SW 1271 (cell line): ENCODE measurements at places on chromosomes 11 and 22.

DNA sequence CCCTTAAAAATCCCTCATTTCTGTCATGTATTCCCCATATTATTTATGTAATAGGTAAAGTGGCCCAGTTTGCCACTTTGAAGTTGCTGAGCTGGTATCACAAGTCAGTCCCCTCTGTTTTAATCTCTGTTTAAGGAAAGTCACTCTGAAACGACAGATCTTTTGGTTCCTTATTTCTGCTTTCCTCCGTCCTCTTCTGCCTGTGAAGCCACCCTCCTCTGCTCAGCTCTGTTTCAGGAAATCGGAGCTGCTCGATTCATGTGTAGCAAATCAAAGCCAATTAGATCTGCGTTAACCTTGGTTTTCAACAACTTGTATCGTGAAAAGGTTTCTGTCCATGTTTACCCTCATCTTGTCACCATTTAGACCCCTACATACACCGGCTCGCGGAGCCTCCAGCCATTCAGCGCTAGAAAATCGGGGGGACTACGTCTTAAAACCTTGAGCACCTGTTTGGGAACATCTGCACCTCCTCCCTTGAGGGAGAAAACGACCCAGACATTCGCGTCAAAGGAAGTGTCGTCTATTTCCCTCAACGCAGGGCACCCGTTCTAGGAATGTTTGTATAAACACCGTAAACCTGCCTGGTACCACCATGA, 576 bp upstream of the SC5D start:
- DNase-seq = no peak

GRCh38 chr22:44525941-44526778, 28.1 kb upstream of the RTL6 start:
- no peak for DNase-seq

GRCh38 chr22:33848251-33848650, 72.0 kb downstream of the LARGE1 start:
- DNase-seq = no peak

DNA sequence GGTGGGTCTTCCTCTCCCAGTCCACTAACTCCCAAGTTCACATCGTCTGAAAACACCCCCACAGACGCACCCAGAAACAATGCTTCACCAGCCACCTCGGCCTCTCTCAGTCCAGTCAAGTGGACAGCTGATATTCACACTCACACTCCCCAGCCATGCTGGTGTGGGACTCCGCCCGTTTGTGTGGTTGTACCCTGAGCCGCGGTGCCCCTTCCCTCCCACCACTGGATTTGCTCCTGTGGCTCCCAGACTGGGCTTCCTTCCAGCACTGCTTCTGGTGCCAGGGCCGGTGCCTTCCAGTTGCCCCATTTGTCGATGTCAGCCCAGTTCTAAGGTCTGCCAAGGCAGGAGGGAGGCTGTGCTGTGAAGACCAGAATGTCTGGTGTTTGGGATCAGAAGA, 37.9 kb upstream of the PLET1 start:
- no peak for DNase-seq
